ENCODE measurements at places on chromosomes 5 and 9.

DNA sequence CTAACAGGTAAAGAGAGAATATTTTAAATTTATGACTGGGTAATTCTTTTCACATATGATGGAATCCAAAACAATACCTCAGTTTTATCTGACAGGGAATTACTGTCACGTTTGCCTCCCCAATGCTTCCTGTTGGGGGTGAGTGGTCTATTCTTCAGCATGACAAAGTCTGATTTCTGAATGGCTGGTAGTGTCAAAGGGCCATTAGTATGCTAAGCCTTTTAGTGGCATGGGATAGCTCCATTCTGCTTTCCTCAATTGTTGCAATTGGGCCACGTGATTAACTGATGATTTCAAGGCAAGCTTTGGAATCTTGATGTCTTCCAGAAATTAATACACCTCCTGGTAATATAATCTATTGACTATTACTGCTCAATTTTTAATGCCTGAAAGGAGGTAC is 14.7 kb upstream of the NDUFS4 start:
- DNase-seq = no peak

DNA sequence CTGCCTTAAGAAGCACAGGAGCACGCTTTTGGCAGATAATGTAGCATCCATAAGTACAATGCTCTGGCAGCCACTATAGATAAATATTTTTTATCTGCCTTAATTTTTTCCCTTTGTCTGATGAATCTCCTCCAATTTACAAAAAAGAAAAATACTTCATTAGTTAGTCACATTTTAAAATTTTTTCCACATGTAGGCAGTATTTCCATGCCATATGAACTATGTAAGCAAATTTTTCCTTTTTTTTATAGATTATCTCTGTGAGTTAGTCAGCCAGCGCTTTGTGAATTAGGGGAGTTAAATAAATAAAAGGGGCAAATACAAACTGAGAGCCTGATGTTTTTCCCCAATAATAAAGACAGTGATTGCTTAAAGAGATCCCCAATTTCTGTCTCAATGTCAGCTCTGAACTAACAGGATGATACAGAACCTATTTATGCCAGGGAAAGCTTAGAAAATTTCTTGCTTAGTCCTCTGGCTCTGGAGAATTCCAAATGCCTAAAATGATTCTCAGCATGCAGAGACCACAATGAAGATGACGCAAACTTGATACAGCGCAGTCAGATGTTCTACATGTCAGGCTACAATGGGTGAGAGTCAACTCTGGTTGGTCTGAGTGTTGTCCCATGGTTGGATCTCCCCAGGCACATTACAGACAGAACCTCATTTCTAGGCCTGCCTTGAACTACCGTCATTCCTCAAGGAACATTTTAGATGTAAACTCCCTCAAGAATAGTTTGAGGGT is 390.4 kb upstream of the CDH6 start:
- DNase-seq = no peak

- DNase-seq = no peak
Observed at GRCh38 chr5:176606032-176606431, 3.9 kb downstream of the GPRIN1 start.

GRCh38 chr5:60814498-60814897 is 29.6 kb downstream of the ELOVL7 start:
- DNase-seq = no peak

GRCh38 chr5:118257066-118257465 is 731.3 kb downstream of the DTWD2 start:
- DNase-seq = no peak

DNA sequence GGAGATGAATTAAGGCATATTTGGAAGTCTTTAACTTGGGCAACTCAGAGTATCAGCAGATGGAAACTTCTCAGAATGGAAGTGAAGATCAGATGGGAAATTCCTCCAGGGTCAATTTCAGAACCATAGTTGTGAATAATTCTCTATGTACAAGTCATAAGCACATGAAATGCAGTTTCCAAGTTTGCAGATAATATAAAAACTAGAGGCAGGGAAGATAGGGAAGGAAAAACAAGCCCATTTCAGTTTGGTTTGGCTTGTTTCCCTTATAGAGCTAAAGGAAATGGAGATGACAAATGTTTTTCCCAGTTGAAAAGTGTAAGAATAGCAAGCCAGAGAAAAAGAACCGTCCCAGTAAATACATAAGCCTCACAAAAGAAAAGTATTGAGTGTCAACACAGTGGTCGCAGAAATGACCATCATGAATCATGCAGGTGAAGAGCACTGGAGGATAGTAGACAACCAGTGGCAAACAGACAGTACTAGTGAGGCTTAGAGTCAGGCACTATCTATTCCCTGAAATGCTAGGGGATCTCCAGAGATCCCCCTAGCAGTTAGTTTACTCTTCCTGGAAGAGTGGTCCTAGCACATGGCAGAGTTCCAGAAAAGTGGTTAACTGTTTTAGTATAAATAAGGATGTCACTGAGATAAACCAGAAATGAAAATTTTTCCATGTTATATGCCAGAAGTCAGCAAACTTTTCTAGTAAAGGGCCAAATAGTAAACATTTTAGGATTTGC is 245.9 kb downstream of the SAXO1 start:
- DNase-seq = peak; percentile 2

- DNase-seq = no peak
Observed at GRCh38 chr9:137107312-137107921, 7.1 kb downstream of the DPP7 start.

GRCh38 chr9:3517377-3518048 is 8.3 kb downstream of the RFX3 start:
- no peak for DNase-seq

GRCh38 chr9:126587187-126588185 is 26.2 kb upstream of the LMX1B start:
- DNase-seq = no peak

GRCh38 chr5:149677731-149678130 is 52.4 kb upstream of the PPARGC1B start:
- no peak for DNase-seq

DNA sequence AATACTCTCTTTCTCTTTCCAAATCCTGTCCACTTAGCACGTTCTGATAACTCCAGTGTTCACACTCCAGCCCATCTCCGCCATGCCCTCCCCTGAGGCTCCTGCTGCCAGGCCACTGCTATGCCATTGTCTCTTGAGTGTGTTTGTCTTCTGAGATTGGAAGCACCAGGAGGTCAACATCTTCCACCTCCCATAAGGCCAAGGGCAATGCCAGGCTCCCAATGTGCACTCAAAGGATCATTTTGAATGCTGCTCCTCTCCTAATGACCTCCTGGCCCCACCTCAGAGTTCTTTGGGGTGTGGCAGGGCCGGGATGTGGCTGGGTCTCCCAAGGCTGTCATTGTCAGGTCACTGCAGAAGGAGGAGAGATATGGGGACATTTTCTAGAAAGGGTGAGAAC is 19.5 kb downstream of the IGIP start:
- no peak for DNase-seq

- DNase-seq = peak; percentile 65
Observed at GRCh38 chr9:110555551-110556331, 23.8 kb downstream of the SVEP1 start.

DNA sequence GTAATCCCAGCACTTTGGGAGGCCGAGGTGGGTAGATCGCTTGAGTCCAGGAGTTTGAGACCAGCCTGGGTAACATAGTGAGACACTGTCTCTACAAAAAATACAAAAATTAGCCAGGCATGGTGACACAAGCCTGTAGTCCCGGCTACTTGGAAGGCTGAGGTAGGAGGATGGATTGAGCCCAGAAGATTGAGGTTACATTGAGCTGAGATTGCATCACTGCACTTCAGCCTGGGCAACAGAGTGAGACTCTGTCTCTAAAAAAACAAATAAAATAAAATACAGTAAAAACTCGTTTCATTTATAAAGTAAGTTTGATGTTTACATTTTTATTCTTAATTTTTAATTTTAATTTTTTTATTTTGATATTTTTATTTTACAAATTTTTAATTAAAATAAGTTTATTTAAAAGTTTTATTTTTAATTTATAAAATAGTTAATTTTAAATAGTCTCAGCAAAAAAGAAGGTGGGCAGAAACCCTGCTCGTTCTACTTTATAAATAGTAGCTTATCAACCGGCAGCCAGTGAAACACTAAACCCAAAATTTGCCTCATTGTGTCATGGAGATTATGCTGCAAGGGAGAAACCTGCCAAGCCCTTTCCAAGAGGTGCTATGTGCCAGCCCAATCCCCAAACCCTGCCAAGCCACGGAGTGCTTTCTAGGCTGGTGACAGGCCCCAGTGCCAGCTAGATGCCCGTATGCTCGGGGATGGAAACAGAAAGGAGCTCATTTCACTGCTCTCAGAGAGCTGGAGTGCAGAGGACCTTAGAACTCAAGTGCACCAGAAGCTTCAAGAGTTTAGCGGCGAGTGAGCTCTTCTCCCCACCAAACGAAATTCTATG is 38.9 kb downstream of the SERINC5 start:
- DNase-seq = no peak

DNA sequence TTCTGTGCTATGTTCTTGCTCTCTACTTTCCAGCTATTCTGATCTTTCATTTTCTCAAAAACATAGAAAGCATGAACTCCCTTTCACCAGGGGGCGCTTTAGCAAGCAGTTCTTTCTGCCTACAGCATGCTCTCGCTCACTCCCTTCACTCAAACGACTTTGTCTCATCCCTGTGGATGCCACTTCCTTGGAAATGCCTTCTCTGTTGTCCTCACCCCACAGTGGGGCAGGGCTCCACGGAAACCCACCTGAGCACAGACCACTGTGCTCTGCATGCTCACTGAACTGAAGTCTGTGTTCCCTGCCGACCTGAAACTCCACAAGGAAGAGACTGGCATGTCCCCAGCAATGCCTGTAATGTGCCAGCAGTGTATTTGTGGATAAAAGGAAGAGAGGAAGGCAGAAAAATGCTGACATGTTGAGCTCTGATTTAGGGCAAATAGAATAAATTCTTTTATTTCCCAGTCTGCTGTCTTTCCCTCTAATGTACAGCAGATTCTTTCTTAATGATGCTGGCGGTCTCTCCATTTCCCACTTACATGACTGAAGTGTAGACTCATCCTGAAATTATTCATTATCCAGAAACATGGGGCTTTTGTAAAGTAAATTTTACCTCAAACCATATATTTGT is 4.9 kb upstream of the ROR2 start:
- DNase-seq = peak; percentile 59
